ENCODE measurements at places on chromosomes 7 and 10.

- no peak for DNase-seq
Measured at GRCh38 chr7:19663816-19664462, 44.9 kb downstream of the POLR1F start.

DNA sequence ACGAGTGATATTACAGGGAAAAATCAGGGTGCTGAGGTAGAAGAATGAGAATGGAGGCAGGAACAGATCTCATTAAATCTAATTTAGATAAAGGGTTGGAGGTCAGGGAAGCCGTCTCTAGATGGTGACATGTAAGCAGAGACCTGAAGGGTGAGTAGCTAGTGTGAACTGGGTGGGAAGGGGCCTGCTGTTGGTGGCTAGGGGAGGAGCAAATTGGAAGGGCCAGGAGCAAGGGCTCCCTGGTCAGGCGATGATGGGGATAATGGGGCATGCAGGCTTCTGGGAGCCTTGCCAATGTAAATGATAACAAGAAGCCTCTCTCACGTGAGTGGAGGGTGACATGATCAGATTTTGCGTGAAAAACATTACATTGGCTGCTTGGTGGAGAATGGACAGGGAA lies 76.3 kb downstream of the WDFY4 start:
- DNase-seq, result no peak

DNA sequence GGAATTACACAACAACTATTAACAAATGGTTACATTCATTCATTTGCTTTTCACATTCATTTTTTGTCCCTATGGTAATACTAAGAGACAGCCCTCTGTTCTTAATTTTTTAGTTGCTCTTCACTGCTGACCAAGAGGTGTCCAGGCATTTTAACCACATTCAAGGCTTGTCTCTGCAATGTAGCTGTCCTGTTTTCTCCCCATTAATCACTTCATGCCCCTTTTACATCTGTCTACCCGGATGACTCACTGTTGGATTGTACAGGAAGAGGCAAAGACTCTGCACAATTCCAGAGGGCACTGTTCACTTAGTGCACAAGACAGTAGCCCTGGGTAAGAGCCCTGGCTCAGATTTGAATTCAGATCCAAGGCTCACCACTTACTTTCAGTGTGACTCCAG lies 168.5 kb downstream of the NOC3L start:
- no peak for DNase-seq

GRCh38 chr7:4745971-4746919 lies 29.2 kb upstream of the AP5Z1 start:
- peak; percentile 64 for DNase-seq

GRCh38 chr10:128859738-128860386 lies 607.2 kb upstream of the MGMT start:
- DNase-seq, result peak; percentile 69

DNA sequence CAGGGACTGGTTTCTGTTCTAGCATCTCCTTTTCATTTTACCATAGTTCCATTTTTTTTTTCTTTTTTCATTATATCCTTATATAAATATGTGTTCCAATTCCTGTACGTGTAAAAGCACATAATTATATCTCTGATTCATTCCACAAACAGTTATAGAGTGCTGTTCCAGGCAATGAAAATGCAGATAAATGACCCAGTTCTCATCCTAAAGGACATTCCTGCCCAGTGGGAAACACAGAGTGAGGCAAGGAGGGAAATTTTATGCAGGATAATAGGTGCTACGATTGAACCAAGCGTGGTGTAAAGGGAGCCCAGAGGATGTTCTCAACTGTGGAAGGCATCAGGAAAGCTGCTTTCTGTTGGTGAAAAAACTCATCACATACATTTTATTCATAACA lies 408.1 kb downstream of the GATA3 start:
- DNase-seq, result no peak

DNA sequence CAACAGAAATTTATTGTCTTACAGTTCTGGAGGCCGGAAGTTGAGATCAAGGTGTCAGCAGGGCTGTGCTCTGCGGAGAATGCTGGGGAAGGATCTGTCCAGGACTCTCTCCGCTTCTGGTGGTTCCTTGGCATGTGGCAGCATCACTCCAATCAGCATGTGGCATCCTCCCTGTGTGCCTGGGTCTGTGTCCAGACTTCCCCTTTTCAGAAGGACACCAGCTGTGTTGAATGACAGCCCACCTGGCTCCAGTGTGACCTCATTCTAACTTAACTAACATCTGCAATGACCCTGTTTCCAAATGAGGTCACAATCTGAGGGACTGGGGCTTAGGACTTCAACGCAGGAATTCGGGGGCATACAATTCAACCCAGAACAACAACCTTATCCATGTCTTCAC lies 141.9 kb downstream of the BMS1 start:
- DNase-seq, result no peak

- DNase-seq, result peak; percentile 42
Measured at GRCh38 chr7:130481898-130482297, 10.0 kb upstream of the MEST start.

DNA sequence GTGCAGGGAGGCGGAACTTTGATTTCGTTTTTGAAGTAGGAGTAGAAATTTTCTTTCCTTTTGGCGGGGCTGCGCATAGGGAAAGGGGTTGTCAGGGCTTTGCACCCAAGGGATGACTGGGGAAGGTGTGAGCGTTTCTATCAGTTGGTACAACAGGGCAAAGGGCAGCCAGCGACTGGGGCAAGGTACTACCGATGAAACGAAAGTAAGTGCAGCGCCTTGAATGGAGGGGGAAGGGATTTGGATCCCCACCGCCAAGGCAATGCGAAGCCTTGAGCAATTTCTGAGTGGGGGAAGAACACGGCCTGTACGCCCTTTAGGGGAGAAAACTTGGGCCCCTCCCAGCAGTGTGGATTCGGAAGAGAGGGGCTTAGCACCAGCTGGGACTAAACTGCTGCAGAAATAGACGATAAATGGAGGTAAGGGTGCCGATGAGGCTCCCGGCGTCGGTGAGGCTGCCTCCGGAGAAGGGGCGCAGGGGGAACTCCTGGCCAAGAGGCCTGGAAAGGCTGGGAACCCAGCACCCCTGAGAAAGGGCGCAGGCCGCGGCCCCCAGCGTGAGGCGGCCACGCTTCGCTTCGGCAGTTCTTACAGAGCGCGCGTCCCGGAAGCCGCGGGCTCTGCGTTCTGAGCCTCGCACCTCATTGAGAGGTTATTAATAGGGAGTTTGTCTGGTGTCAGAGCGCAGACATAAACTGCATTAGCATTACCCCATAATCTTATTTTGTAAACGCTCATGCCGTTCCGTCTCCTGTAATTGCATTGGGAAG lies 10.0 kb upstream of the TLX1 start:
- DNase-seq, result peak; percentile 51

- no peak for DNase-seq
Measured at GRCh38 chr7:111475959-111476358, 86.3 kb downstream of the IMMP2L start.

DNA sequence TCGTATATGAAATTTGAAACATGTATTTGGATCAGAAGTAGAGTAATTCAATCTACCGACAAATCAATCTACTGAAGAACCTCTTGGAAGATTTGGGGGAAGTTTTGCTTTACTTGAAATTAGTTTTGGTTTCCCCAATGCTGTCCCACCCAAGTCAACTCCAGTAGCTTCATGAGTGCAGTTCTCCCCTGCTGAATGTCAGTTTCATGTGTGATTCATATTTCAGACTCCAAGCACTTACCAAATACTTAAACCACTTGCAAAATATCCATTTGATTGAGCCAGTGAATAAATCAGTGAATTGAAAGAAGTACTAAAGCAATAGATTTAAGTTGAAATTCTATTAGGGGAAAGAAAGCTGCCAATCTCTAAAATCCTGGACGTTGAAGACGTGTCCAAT lies 9.3 kb downstream of the CALML5 start:
- no peak for DNase-seq

GRCh38 chr10:101380353-101381017 lies 26.5 kb downstream of the BTRC start:
- DNase-seq, result no peak

- no peak for DNase-seq
Measured at GRCh38 chr10:16271571-16271970, 165.2 kb upstream of the PTER start.

- no peak for DNase-seq
Measured at GRCh38 chr7:70838292-70838907, 293.5 kb upstream of the GALNT17 start.

DNA sequence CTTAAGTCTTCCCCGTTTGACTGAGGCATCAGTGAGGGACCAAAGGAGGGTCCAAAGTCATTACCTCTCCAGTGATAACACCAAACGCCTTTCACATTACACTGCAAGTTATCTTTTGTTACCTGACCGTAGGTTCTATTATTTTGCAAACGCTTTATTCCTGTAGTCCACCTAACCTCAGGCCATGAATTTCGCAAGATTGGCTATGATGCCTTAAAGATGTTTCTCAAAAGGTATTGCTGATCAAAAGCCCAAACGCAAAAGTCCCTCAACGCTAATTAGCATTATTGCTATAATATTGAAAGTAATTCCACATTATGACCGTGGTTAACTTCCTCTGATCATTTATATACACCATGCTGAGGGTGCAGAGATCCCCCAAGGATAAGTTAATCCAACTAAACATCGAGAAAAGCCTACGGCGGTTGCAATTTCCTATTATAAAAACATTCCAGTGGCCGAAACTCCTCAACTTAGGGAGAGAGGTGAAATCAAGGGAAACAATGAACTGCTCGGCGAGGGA lies 649 bp downstream of the DNA2 start:
- DNase-seq, result no peak

DNA sequence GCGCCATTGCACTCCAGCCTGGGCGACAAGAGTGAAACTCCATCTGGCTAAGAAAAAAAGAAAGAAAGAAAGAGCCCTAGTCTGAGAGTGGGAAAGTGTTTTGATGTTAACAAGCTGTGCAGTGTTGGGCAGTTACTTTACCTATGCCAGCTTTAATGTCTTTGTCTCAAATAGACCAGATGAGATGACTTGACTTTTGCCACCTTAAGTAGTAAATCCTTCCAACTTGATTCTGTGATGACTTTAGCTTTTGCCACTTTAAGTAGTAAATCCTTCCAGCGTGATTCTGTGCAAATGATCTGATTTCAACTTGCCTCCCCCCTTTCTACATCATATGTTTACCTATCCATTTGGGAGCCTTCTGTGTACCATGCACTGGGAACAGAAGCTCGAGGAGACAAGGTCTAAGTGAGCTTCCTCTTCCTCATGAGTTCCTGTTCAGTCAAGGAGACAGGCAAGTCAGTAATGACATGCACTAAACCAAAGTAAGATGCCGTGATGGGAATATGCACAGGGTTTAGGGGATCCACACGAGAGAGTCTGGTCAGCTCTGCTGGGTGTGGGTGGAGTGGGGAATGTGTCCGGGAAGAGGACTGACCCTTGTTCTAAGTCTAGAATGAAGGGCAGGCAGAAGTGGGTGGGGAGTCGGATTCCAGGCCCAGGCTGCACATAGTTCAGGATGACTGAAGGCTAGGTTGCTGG lies 17.2 kb downstream of the INPP5F start:
- no peak for DNase-seq
